ENCODE measurements at places on chromosomes 11 and 22.

DNA sequence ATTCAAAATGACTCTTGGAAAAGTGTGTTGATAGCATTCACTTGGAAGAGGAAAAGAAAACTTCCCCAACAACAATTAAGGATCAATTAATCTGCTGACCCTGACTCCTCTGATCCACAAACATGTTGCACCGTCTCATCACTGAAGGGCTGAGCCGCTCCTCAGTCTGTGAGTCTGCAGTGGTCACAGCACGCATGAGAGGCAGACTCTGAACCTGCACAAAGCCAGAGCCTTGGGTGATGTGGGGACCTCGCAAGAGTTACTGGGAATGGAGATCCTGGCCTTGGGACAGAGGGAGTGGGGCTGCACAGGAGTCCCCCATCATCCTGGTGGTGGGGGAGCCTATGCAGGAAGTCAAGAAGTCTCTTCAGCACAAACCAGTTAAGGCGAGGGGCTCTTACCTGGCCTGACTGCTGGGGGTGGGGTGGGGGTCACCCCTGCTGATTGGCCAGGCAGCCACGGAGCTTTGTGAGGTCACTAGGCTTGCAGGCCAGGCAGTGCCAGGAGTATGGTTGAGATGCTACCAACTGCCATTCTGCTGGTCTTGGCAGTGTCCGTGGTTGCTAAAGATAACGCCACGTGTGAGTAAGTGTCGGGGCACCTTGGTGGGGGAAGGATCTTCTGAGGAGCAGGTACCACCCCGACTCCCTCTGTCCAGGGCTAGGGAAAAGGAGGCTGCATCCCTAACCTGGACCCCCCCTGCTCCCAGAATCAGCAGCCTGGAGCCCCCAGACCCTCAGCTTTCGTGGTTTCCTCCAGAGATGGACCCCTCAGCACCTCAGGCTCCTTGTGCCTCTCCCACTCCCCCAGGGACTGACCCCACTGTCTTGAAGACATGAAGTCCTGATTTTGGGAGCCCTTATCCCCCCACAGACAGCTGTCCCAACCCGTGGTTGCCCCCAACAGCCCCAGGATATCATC, at the start of gene ACR:
ACR (plus strand) TSS at position 477 of the 921 bp plus-strand sequence; CDS start at position 509, 32 bp downstream.
- H3K27me3 ChIP-seq, result no peaks in the 10 kb centered on the region
- H3K27ac ChIP-seq, result no peak within 1 kb of the TSS

DNA sequence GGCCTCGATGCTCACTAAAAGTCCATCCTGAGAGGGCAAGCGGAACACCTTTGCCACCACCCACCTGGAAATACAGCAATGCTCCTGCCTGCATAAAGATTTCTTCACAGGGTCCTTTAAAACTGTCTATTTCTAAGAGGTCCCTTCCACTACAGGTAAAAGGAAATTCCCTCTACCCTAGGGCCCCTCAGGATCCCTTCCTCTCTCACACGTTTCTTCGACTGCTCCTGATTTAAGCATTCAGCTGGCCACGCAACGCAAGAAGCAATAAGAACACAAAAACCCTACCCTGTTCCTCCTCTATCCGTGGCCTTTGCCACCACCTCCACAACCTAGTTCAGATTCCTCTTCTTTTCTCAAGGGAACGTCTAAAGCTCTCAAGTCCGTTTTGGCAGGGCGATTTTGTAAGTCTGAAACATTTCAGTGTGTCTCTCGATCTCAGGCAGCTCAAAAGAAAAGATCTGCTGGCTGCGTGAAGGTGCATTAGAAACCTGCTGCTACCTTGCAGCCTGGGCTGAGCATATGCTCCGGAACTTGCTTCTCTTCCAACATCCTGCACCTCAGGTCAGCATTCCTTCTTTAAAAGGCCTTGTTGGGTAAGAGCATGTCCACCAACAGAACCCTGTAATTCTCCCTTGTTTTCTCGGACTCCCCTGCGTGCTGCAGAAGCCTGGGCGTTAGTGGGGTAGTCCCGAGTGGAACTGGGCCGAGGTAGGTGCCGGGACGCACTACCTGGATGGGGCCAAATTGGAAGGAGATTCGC, 1.6 kb downstream of the LGR4 start:
- no peaks in the 10 kb centered on the region for H3K36me3 ChIP-seq
- H3K4me1 ChIP-seq, result peaks cover 42% of the 10 kb centered on the region

- no peaks in the 10 kb centered on the region for H3K36me3 ChIP-seq
- no peak overlapping the region for H3K4me3 ChIP-seq
These were observed 181.9 kb downstream of the CTTN start for GRCh38 chr11:70580036-70580805.

DNA sequence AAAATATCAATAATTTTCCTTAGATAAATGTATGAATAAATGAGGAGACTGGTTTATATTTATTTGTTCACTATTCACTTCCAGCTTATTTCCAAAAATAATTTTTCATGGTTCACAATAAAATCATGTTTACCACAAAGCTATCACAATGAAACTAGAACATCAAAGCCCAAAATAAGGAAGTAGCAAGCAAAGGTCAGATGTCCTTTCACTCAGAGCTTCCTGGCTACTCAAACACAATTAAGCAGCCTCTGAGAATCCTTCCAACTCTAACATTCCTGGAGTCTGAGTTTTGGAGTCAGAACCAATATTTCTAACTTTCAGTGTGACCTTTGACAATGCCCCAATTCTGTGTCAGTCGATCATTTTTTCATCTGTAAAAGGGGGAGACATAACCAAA, 527.0 kb downstream of the SOX6 start:
- no peak overlapping the region for H3K4me3 ChIP-seq
- H3K27ac ChIP-seq, result no peak overlapping the region
- no peak for DNase-seq
- H3K36me3 ChIP-seq, result no peaks in the 10 kb centered on the region
- H3K27me3 ChIP-seq, result no peaks in the 10 kb centered on the region

DNA sequence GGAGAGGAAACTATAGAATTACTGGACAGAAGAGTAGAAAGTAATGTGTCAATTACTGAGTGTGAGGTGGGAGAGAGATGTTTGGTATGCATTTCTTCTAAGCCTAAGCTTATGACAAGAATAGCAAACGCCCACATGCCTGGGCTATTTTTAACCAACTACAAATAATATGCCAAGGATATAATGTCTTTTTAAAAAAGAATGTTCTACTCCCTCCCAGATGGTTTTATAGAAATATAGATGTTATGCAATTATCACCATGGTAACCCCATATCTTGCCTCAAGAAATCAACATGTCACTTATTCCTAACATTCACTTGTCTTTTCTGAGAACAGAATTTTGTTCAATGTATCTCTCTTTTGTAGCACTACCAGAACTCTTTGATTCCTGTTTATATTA, 996.7 kb upstream of the CHORDC1 start:
- no peaks in the 10 kb centered on the region for H3K36me3 ChIP-seq
- no peaks in the 10 kb centered on the region for H3K4me1 ChIP-seq
- H3K27me3 ChIP-seq, result no peaks in the 10 kb centered on the region
- DNase-seq, result no peak
- H3K27ac ChIP-seq, result no peak overlapping the region
- H3K4me3 ChIP-seq, result no peak overlapping the region

DNA sequence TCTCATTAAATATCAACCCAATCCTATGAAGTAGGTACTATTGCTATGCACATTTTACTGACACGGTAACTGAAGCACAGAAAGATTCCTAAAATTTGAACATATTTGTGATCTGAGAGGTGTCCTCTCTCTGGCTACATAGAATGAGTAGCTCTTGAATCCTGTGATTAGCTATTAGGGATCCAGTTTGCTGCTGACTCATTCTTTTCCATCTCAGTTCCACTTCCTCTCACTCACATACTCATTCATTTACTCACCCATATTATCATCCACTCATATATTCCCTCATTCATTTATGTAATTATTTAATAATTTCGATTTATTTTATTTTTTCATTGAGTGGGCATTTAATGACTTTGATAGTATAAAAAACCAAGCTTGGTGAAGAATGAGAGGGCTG, 42.7 kb downstream of the OR5B17 start:
- DNase-seq, result peak; percentile 75
- no peaks in the 10 kb centered on the region for H3K27me3 ChIP-seq
- peaks cover 12% of the 10 kb centered on the region for H3K4me1 ChIP-seq
- no peak overlapping the region for H3K4me3 ChIP-seq
- H3K36me3 ChIP-seq, result no peaks in the 10 kb centered on the region

- no peaks in the 10 kb centered on the region for H3K27me3 ChIP-seq
- H3K36me3 ChIP-seq, result no peaks in the 10 kb centered on the region
- no peak for DNase-seq
- H3K4me3 ChIP-seq, result no peak overlapping the region
These were observed 23.8 kb downstream of the TEF start for GRCh38 chr22:41405588-41405987.

DNA sequence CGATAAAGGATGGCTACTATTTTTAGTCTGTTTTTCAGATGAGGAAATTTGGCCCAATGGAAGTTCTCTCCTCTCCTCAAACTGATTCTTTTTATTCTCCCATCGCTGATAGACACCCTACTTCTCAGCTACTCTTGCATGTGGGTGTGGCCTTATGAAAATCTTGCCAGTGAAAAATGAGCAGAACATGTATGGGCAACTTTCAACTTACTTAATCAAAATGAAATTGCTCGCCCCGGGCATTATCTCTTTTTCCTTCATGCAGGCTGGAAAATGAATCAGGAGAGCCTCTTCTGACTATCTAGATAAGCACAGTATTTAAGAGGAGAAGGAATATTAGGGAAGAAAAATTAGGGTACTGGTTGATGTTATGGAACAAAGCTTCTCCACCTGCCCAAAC, 2354.7 kb upstream of the RAG2 start:
- no peak overlapping the region for H3K4me3 ChIP-seq
- peaks cover 4% of the 10 kb centered on the region for H3K4me1 ChIP-seq
- H3K27me3 ChIP-seq, result no peaks in the 10 kb centered on the region
- no peak for DNase-seq

DNA sequence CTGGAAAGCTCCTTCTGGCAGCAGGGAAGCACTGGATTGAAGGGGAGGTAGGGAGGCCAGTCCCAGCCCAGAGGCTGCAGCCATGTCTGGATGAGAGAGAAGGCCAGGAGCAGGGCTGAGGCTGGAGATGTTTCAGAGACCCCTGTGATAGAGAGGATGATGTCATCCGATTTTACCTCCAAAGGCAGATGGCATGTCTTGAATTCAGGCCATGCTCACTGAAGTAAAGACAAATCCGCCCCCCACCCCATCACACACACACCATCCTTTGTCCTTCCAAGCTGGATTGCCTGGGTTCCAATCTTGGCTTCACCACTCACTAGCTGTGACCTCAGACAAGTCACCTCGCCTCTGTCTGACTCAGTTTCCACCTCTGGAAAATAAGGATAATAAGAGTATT, 47.2 kb downstream of the TP53I11 start:
- peaks cover 7% of the 10 kb centered on the region for H3K27me3 ChIP-seq
- no peak overlapping the region for H3K4me3 ChIP-seq
- no peaks in the 10 kb centered on the region for H3K4me1 ChIP-seq
- no peak overlapping the region for H3K27ac ChIP-seq
- no peak for DNase-seq

GRCh38 chr22:46162771-46163556, 12.6 kb downstream of the PPARA start:
- no peaks in the 10 kb centered on the region for H3K27me3 ChIP-seq
- H3K4me1 ChIP-seq, result peaks cover 14% of the 10 kb centered on the region
- no peaks in the 10 kb centered on the region for H3K36me3 ChIP-seq
- H3K4me3 ChIP-seq, result no peak overlapping the region

DNA sequence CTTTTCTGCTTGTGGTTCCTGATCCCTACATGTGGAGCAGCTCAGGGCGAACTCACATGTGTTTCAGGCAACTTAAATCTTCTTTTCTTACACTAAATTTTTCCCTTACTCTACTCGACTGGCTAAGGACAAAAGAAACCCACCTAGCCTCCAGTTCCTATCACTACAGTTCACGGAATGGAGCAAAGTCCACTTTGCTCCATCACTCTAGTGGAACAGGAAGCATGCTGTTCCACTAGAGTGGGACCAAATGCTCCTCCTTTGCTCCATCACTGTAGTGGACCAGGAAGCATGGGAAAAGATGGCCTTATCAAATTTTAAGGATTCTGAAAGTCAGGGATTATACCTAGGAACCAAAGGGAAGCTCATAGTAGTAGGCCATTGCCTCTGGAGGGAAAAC, 36.1 kb downstream of the PDE3B start:
- no peaks in the 10 kb centered on the region for H3K4me1 ChIP-seq
- no peak overlapping the region for H3K27ac ChIP-seq
- H3K27me3 ChIP-seq, result no peaks in the 10 kb centered on the region
- no peak overlapping the region for H3K4me3 ChIP-seq
- no peaks in the 10 kb centered on the region for H3K36me3 ChIP-seq
- no peak for DNase-seq

- H3K27me3 ChIP-seq, result no peaks in the 10 kb centered on the region
- H3K4me1 ChIP-seq, result peaks cover under 1% of the 10 kb centered on the region
- H3K36me3 ChIP-seq, result no peaks in the 10 kb centered on the region
- H3K27ac ChIP-seq, result no peak overlapping the region
These were observed 205.1 kb upstream of the PITPNB start for GRCh38 chr22:28123989-28124766.

GRCh38 chr11:64059339-64060140, 23.8 kb downstream of the FLRT1 start:
- no peaks in the 10 kb centered on the region for H3K27me3 ChIP-seq
- no peak overlapping the region for H3K4me3 ChIP-seq
- H3K4me1 ChIP-seq, result no peaks in the 10 kb centered on the region
- no peaks in the 10 kb centered on the region for H3K36me3 ChIP-seq

DNA sequence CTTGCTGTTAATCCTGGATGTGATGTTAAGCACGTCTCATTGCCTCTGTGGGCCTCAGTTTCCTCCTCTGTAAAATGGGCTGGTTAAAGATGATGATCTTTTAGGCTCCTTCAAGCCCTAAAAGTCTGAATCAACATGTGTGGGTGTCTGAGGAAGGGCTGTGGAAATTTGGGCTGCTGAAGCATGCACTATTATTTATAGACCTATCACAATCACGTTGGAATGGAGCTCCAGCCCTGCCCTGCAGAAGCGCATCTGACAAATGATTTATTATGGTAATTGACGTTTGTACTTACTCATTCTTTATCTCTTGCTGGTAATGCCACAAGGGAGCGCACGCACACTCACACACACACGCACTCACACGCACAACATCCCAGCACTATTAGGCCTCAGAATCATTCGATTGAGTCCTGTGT, 20.4 kb downstream of the P2RX3 start:
- H3K4me3 ChIP-seq, result no peak overlapping the region

GRCh38 chr22:31952094-31952401, 7.7 kb downstream of the YWHAH start:
- H3K4me3 ChIP-seq, result no peak overlapping the region
- peak overlapping the region; percentile 67 for H3K27ac ChIP-seq
- no peaks in the 10 kb centered on the region for H3K27me3 ChIP-seq
- H3K36me3 ChIP-seq, result peaks cover 34% of the 10 kb centered on the region
- no peak for DNase-seq
- peaks cover 31% of the 10 kb centered on the region for H3K4me1 ChIP-seq
